NCI-H2029 (cell line): ENCODE measurements at places on chromosomes 13 and 19.

DNA sequence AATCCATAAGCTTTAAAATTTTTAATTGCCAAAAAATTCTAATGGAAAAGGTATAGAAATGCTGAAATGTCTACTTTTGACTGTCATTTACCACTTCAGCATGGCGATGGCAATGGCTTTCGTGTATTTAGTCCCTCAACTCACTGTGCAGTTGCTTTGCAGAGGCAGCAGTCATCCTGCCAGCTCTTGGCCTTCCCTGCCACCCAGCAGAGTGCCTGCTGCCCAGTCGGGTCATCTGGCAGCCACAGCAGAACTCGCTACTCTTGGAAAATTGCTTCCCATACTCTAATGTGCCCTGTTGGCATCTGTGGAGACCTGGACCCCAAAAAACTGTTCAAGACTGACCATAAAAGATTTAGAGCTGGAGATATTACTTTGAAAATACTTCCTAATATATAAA lies 383.2 kb downstream of the UQCRFS1 start:
- no peak for DNase-seq

GRCh38 chr13:69487576-69487975 lies 620.0 kb upstream of the ATXN8OS start:
- no peak for DNase-seq

- DNase-seq, result no peak
Observed at GRCh38 chr19:4379383-4380253, 20.7 kb downstream of the SH3GL1 start.

GRCh38 chr13:95002126-95002525 lies 289.8 kb upstream of the SOX21 start:
- no peak for DNase-seq

- no peak for DNase-seq
Observed at GRCh38 chr13:24495151-24495729, 17.3 kb downstream of the PARP4 start.
